Uterus (tissue), 4 donors: ENCODE measurements at places on chromosomes 6 and 20. TPM values are rescaled to one million over a fixed set of nuclear protein-coding genes. Genes with fewer than 3 reads are reported as not detected.

DNA sequence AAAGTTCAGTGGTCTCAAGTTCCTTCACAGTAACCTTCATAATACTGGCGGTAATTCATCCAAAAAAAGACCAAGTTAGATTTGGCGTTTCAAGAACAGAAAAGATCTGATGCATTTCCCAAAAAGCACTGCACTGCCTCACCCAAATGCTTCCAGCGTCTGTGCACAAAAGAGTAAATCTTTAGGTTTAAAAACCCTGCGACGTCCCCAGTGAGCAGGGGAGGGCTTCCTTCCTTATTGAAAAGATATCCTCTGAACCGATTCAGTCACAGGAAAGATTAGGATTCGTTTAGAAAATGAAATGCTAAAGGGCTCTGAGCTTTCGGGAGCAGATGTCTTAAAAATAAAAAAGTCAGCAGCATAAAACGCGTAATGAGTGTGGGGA lies 654 bp downstream of the TBC1D7 start:
- H3K27me3 ChIP-seq, result no peaks in the 10 kb centered on the region
- H3K36me3 ChIP-seq, result no peaks in the 10 kb centered on the region
- H3K4me3 ChIP-seq, result peak overlapping the region; percentile 72

DNA sequence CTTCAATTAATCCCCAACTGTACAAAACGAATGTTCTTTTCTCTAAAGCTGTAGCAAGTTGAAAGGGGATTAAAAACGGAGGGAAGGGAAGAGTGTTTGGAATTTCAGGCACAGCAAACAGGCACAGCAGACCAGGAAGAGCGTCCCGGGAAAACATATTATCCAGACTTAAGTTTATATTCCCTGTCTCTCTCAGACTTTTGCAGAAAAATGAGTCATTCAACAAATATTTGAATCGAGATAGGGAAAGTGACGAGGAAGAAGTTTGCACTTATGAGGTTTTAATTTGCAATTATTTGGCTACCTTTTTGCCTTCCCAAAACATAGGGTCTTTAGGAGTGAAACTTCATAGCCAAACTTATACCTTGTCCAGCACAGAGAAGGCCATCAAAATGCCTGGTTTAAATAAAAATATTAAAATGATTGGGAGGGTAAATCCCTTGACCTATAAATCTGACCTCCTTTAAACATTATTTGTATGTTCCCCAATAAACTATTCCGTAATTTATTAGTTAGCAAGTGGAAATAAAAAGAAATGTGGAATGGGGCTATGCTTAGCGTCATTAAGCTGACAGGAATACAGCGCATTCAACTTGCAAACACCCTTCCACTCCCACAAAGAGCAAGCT lies 16.0 kb downstream of the HFE start:
- DNase-seq, result no peak
- no peaks in the 10 kb centered on the region for H3K36me3 ChIP-seq
- peaks cover 3% of the 10 kb centered on the region for H3K4me1 ChIP-seq
- H3K27me3 ChIP-seq, result no peaks in the 10 kb centered on the region
- peak overlapping the region; percentile 50 for H3K4me3 ChIP-seq

- no peaks in the 10 kb centered on the region for H3K4me1 ChIP-seq
- H3K27me3 ChIP-seq, result no peaks in the 10 kb centered on the region
- no peak overlapping the region for H3K4me3 ChIP-seq
Observed at GRCh38 chr6:15483060-15483459, 179.8 kb downstream of the DTNBP1 start.

DNA sequence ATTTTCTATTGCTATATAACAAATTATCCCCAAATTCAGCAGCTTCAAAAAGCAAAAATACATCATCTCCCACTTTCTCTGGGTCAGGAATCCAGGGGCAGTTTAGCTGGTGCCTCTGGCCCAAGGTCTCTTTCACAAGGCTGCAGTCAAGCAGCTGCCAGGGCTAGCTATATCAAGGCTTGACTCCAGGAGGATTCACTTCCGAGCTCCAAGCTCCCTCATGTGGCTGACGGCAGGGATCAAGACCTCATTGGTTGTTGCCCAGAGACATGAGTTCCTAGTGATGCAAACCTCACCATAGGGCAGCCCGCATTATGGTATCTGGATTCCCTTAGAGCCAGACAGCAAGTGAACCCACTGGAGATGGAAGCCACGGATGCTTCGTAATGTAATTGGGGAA lies 1.3 kb upstream of the VNN1 start:
- no peak overlapping the region for H3K27ac ChIP-seq
- H3K36me3 ChIP-seq, result no peaks in the 10 kb centered on the region
- H3K4me1 ChIP-seq, result no peaks in the 10 kb centered on the region
- no peak overlapping the region for H3K4me3 ChIP-seq
- H3K27me3 ChIP-seq, result no peaks in the 10 kb centered on the region

Gene HLA-DOB
- not detected for total RNA-seq

Gene FUT9
- total RNA-seq, result not detected

Gene TRIM10
- total RNA-seq, result 0.69 TPM

Gene HDGFL1
- not detected for total RNA-seq
